Lung (tissue), 17 donors: ENCODE measurements at places on chromosomes 4 and X.

- H3K36me3 ChIP-seq = no peaks in the 10 kb centered on the region
- peaks cover 2% of the 10 kb centered on the region for H3K4me1 ChIP-seq
Measured at GRCh38 chr4:153143527-153144348, 60.5 kb upstream of the TRIM2 start.

- H3K36me3 ChIP-seq = no peaks in the 10 kb centered on the region
- DNase-seq = no peak
- H3K4me1 ChIP-seq = peaks cover 20% of the 10 kb centered on the region
- H3K4me3 ChIP-seq = no peak overlapping the region
Measured at GRCh38 chr4:127209580-127210095, 423.1 kb upstream of the INTU start.

- no peaks in the 10 kb centered on the region for H3K27me3 ChIP-seq
- peak; percentile 20 for DNase-seq
- peak overlapping the region; percentile 56 for H3K4me3 ChIP-seq
- peaks cover 4% of the 10 kb centered on the region for H3K4me1 ChIP-seq
- no peaks in the 10 kb centered on the region for H3K36me3 ChIP-seq
Measured at GRCh38 chr4:143186649-143187048, 1.9 kb downstream of the USP38 start.

GRCh38 chr4:57158762-57159161 lies 48.6 kb upstream of the IGFBP7 start:
- H3K4me3 ChIP-seq = no peak overlapping the region
- H3K4me1 ChIP-seq = no peaks in the 10 kb centered on the region
- no peaks in the 10 kb centered on the region for H3K36me3 ChIP-seq
- no peak overlapping the region for H3K27ac ChIP-seq

DNA sequence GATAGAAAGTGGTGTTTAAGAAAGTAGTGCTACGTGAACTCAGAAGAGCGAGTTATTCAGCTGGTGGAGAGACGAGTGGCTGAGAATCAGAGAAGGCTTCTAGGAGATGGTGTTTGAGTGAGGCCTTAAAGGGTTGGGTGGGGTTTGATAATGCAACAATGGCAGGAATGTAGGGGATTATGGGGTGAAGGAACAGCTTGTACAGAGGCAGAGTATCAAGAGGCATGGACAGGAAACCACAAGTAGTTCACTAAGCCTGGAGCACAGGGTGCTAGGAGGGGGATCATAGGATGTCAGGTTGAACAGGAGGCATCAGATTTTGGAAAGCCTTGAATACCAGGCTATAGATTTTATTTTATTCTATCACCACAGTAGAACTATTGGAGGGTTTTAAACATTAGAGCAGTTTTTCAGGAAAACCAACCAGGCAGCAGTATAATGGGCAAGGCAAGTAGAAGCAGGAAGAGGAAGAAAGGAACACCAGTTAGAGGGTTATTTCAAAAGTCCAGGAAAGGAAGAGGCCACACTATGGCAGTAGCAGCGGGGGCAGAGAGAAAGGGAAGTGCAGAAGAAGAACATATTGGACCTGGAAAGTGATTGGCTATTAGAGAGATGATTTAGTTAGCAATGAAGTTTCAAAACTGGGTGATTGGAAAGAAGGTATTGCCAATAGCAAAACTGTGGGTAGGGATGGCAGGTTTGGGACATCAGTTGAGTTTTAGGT lies 99.2 kb downstream of the DOCK11 start:
- no peak overlapping the region for H3K27ac ChIP-seq
- no peak for DNase-seq
- no peaks in the 10 kb centered on the region for H3K27me3 ChIP-seq
- H3K4me3 ChIP-seq = no peak overlapping the region
- H3K36me3 ChIP-seq = no peaks in the 10 kb centered on the region

- peak within 1 kb of the TSS; percentile 70 for H3K27ac ChIP-seq
- peak; percentile 91 for DNase-seq
- peak within 1 kb of the TSS; percentile 56 for H3K4me3 ChIP-seq
Measured at GRCh38 chrX:101550362-101550750, at the start of gene ARMCX1. Gene ARMCX1, plus strand, starts transcription at chrX:101550547. Its CDS starts 2,384 bp downstream, at chrX:101552931.

DNA sequence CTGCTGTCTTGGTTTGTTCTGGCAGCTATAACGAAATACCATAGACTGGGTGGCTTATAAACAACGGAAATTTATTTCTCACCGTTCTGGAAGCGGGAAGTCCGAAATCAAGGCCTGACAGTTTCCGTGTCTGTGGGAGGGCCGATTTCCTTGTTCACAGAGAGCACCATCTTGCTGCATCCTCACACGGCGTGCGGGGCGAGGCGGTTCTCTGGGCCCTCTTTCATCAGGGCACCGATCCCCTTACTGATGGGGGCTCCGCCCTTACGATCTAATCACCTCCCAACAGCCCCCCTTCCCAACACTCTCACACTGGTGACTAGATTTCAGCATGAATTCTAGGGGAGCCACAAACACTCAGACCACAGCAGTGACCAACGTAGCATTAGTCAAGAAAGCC lies 578.3 kb upstream of the FAT1 start:
- no peaks in the 10 kb centered on the region for H3K36me3 ChIP-seq
- no peak overlapping the region for H3K4me3 ChIP-seq
- H3K27me3 ChIP-seq = no peaks in the 10 kb centered on the region
- H3K4me1 ChIP-seq = no peaks in the 10 kb centered on the region
- no peak for DNase-seq

DNA sequence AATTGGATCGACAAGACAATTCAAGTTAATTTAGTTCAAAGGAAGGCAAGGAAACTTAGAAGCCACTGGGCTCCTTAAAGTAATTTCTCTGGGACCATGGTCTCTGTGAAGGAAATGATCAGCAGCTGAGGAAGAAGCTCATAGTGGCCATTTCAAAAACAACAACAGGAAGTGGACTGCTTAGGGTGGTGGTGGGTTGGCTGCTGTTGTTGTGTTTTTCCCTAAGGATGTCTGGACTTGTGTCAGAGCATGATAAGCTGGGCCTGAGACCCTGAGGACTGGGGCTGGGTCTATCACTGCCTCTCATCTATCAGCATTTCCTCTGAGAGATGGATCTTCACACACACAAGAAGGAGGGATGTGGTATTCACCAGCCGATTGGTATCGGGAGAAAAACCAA lies 18.3 kb downstream of the KDR start:
- no peaks in the 10 kb centered on the region for H3K4me1 ChIP-seq
- no peaks in the 10 kb centered on the region for H3K27me3 ChIP-seq
- no peak overlapping the region for H3K27ac ChIP-seq

- no peaks in the 10 kb centered on the region for H3K36me3 ChIP-seq
- no peaks in the 10 kb centered on the region for H3K4me1 ChIP-seq
- no peak overlapping the region for H3K27ac ChIP-seq
- H3K4me3 ChIP-seq = no peak overlapping the region
Measured at GRCh38 chr4:73596001-73596400, 24.2 kb downstream of the RASSF6 start.

DNA sequence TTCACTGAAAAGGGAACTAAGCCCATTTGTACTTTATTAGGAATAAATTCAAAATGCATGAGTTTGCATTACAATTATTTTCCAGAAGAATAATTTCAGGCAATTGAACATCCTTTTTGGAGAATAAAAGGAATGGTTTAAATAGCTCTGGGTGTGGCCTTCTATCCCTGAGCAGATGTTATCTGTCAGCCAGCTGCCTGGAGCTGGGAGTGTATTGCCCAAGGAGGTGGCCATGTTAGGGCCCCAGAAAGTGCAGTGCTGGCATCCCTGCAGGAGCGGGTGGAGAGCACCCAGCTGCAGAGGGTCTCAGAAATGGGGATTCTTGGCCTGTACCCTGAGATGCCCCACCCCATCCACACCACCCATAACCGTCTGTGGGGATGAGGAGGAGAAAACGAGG lies 21.6 kb upstream of the VEGFD start:
- no peak overlapping the region for H3K27ac ChIP-seq
- peaks cover 37% of the 10 kb centered on the region for H3K27me3 ChIP-seq
- DNase-seq = peak; percentile 86
- no peak overlapping the region for H3K4me3 ChIP-seq

DNA sequence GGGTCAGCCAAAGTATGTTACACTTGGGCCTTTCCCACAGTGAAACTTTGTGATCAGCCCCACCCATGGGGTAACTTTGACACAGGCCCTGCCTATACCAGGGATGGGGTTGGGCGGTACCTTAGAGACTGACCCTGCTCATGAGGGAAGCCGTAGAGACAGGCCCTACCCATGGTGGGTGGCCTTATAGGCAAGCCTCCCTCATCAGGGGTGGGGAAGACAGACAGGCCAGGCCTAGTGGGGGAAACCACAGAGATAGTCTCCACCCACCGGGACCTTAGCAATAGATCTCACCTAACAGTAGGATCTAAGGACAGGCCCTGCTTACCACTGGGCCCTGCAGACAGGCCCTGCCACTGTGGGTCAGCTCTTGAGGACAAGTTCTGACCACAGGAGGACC lies 6.8 kb downstream of the PLP2 start:
- H3K4me3 ChIP-seq = no peak overlapping the region
- DNase-seq = no peak
- H3K27ac ChIP-seq = no peak overlapping the region

DNA sequence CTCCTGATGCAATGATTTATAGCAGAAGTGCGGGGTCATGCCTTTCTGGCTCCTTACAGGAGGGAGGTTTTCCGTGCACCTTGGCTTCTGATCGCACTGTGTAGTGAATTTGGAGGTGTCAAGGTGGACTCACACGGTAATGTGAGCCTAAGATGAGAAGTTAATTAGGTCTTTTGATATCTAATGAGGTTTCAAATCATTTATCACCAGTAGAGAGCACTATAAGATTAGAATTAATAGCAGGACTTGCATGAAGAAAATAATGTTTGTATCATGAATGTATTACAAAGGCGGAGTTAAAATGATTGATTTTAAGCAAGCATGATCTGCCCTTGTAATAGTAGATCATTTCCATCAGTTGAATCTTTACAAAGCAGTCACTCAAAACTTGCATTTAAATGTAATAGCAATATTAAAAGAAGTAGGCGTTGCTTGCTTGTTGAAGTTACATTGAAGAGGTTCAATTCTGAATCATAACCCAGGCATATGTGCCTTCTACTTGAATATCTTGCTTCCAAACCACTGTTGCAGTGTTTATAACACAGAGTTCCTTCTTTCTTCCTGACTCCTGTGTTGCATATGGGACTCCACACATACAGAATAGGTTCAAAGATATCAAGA lies 152.1 kb downstream of the FMR1NB start:
- no peaks in the 10 kb centered on the region for H3K4me1 ChIP-seq
- no peaks in the 10 kb centered on the region for H3K36me3 ChIP-seq
- DNase-seq = peak; percentile 25

DNA sequence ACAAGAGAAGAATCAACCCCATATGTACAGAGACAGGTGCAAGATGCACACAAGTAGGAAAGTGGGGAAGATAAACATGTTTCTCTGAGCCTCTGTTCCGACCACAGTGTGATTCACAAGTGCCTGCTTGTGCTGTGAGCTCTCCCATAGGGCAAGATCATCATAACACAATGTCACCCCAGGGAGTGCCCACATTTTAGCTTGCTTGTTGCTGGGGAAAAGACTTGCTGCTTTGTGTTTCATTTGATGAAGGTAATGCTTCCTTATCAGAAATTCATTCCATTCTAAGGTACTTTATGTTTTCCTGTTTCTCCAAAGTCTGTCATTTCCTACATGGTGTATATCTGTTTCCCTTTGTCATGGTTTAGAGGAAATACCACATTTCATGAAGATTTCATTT lies 304.5 kb upstream of the DIPK2B start:
- no peaks in the 10 kb centered on the region for H3K36me3 ChIP-seq
- no peaks in the 10 kb centered on the region for H3K27me3 ChIP-seq
- no peak for DNase-seq
- peaks cover 9% of the 10 kb centered on the region for H3K4me1 ChIP-seq

- no peaks in the 10 kb centered on the region for H3K4me1 ChIP-seq
- no peaks in the 10 kb centered on the region for H3K36me3 ChIP-seq
- H3K27ac ChIP-seq = no peak overlapping the region
- no peaks in the 10 kb centered on the region for H3K27me3 ChIP-seq
- no peak for DNase-seq
Measured at GRCh38 chr4:151446208-151446607, 37.2 kb downstream of the FHIP1A start.

DNA sequence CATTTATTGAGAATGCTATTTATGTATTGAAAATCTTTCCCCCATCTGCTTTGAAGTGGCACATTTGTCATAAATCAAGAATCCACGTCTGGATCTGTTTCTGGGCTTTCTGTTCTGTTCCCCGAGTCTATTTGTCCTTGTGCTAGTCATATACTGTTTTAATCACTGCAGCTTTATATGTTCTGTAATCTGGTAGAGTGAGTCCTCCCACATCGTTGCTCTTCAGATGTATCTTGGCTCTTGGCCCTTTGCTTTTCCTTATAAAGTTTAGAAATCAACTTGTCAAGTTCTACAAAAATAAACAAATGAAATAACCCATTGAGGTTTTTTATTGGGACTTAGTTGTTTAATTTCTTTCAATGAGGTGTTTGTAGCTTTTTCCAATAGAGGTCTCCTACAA lies 29.0 kb downstream of the LONRF3 start:
- H3K27ac ChIP-seq = no peak overlapping the region
- H3K4me3 ChIP-seq = no peak overlapping the region
- H3K27me3 ChIP-seq = peaks cover 9% of the 10 kb centered on the region
- H3K36me3 ChIP-seq = no peaks in the 10 kb centered on the region
- peak; percentile 26 for DNase-seq

- H3K36me3 ChIP-seq = no peaks in the 10 kb centered on the region
- DNase-seq = no peak
- no peaks in the 10 kb centered on the region for H3K4me1 ChIP-seq
- H3K27ac ChIP-seq = no peak overlapping the region
Measured at GRCh38 chr4:90246816-90247215, 119.6 kb downstream of the CCSER1 start.

DNA sequence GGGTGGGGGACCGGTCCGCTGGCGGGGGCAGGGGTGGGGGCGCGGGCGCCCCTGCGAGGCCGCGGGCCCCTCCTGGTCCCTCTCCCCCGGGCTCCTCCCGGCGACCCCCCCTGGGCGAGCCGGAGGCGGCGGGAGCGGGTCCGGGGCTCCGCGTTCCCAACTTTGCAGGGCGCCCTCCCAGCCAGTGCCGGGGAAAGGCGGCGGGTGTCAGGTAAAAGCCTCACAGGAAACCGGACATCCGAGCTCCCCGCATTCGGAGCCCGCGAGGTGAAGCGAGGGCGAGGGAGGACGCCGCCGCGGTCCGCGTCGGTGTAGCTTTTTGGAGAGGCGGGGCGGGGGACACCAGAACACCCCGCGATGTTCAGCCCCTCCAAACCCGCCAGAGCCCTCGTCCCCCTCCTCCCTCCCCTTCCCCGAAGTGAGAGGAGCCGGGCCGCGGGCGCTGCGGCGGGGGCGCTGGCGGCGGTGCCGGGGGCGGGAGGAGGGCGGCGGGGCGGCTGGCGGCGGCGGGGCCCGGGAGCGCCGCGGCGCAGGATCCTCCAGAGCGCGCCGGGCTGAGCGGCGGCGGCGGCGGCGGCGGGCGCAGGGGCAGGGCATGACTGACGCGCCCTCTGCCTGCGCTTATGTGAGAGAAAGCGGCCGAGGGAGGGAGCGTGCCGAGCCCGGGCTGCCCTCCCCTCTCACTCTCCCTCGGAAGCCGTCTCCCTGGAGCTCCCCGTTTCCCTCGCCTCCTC lies at the start of gene VEGFC:
VEGFC (minus strand) TSS at position 597 of the 734 bp plus-strand sequence. CDS start 611 bp downstream, outside the sequence.
- DNase-seq = peak; percentile 81
- no peaks in the 10 kb centered on the region for H3K36me3 ChIP-seq
- H3K4me3 ChIP-seq = peak within 1 kb of the TSS; percentile 70
- no peaks in the 10 kb centered on the region for H3K27me3 ChIP-seq
- peak within 1 kb of the TSS; percentile 43 for H3K27ac ChIP-seq
